ENCODE measurements at places on chromosomes 7 and 10.

- DNase-seq: no peak
Measured at GRCh38 chr10:99975106-99975829, 34.5 kb downstream of the DNMBP start.

GRCh38 chr10:86266446-86267242 lies 100.0 kb downstream of the GRID1 start:
- peak; percentile 7 for DNase-seq

- no peak for DNase-seq
Measured at GRCh38 chr7:111067251-111067650, 23.7 kb upstream of the LRRN3 start.

DNA sequence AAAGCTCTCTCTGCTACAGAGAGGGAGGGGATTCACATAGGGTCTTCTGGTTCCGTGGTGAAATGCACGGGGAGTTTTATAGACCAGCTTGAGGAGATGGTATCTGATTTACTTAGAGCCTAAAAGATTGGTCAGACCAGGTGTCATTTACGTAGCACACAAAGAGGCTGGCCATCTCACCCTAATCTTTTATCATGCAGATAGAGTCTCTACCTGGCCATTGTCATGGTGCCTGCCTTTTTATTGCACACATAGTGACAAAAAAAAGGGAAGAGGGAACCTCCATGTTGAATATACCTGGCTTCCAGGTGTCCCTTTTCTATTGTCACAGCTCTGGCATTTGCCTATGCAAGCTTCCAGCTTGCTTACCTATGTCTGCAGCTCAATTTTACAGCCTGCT lies 1456.1 kb downstream of the GATA3 start:
- no peak for DNase-seq

GRCh38 chr7:100175296-100175935 lies 1.8 kb downstream of the GPC2 start:
- DNase-seq: no peak

GRCh38 chr10:23613900-23614299 lies 175.0 kb downstream of the OTUD1 start:
- no peak for DNase-seq

GRCh38 chr7:126635545-126635944 lies 617.2 kb downstream of the GRM8 start:
- DNase-seq: no peak

DNA sequence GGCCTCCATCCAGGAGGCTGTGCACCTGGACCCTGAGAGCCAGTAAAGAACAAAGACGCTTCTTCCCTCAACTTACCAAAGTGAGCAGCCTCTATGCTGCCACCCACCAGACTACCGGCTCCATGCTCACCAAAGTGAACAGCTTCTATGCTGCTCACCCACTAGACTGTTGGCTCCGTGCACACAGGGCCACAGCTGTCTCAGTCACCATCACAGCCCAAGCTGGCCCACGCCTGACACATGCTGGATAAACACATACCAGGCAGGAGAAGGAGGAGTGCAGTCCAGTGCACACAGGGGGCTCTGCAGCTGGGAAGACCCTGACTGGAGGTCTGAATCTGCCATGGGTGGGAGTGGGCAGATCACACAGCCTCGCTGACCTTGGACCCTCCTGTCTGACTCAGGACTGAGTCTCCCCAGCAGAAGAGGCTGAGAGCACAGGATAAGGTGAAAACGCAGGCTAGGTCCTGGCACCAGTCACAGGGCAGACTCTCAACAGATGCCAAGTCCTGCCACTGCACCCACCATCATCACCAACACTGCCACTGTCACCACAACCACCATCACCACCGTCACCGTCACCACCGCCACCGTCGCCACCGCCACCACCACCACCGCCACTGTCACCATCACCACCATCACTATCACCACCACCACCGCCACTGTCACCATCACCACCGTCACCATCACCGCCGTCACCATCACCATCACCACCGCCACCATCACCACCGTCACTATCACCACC lies 130.9 kb downstream of the MAD1L1 start:
- DNase-seq: no peak
